ENCODE measurements at places on chromosomes 13 and 19. TPM values are rescaled to one million over a fixed set of nuclear protein-coding genes. Genes with fewer than 3 reads are reported as not detected.

The SPTBN4 gene
- total RNA-seq, result 0.13 TPM

The STOML3 gene
- total RNA-seq, result not detected

The ZSCAN18 gene
- total RNA-seq, result 19.2 TPM

The CYP4F12 gene
- total RNA-seq, result not detected

The NLRP11 gene
- total RNA-seq, result not detected

The STARD13 gene
- 26.9 TPM for total RNA-seq

The KLK8 gene
- not detected for total RNA-seq

The ZNF442 gene
- total RNA-seq, result 2.5 TPM

The DLL3 gene
- total RNA-seq, result 0.53 TPM

The CCDC194 gene
- not detected for total RNA-seq

The COQ8B gene
- total RNA-seq, result 23.5 TPM

The MATK gene
- not detected for total RNA-seq

The KCNN1 gene
- not detected for total RNA-seq

The NECTIN2 gene
- total RNA-seq, result 256 TPM

The ATXN8OS gene
- not detected for total RNA-seq

The ZNF320 gene
- 9.0 TPM for total RNA-seq

The WDR88 gene
- total RNA-seq, result not detected

The KLK4 gene
- not detected for total RNA-seq

The IGLON5 gene
- total RNA-seq, result not detected

The TJP3 gene
- not detected for total RNA-seq

The SIGLEC6 gene
- total RNA-seq, result not detected

The FGF9 gene
- total RNA-seq, result not detected

Measured in mammary microvascular endothelial cell (primary cell).